ENCODE measurements at places on chromosomes 1 and 21.

DNA sequence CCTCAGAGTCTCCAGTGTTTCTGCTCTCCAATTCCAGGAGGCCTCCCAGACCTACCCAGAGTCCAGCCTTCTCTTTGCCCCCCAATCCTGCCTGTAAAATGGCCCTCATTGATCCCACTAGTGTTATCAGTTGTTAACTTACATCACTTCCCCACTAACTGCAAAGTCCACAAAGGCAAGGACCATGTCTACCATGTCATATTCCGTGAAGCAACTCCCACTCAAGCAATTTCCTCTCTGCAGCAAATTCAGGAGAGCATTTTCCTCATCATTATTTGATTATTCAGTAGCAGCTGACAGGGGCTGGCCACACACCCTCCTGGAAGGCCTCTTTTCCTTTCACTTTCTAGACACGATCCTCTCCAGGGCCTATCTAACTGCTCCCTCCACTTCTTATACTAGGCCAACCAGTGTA is 153.5 kb downstream of the RERE start:
- no peak for DNase-seq

DNA sequence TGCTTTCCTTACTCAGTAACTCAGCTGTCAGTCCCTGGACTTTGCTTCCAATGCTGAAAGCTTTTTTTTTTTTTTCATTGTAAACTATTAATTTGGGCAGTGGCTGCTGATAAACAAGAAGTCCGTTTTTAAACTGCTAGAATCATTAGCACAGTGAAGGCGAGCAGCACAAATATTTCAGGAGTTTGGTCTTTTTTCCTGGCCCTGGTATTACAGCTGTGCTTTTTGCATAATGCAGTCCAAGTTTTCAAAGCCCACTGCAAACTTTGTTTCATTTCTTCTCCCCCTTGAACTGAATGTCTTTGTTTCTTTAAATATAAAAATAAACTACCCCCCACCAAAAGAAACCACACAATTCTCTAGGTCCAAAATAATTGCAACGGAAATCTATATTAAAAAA is 6.6 kb downstream of the GLIS1 start:
- no peak for DNase-seq

- DNase-seq: no peak
Measured at GRCh38 chr1:114075105-114075504, 78.6 kb downstream of the SYT6 start.

- no peak for DNase-seq
Measured at GRCh38 chr21:36354918-36355680, 30.1 kb upstream of the CHAF1B start.

DNA sequence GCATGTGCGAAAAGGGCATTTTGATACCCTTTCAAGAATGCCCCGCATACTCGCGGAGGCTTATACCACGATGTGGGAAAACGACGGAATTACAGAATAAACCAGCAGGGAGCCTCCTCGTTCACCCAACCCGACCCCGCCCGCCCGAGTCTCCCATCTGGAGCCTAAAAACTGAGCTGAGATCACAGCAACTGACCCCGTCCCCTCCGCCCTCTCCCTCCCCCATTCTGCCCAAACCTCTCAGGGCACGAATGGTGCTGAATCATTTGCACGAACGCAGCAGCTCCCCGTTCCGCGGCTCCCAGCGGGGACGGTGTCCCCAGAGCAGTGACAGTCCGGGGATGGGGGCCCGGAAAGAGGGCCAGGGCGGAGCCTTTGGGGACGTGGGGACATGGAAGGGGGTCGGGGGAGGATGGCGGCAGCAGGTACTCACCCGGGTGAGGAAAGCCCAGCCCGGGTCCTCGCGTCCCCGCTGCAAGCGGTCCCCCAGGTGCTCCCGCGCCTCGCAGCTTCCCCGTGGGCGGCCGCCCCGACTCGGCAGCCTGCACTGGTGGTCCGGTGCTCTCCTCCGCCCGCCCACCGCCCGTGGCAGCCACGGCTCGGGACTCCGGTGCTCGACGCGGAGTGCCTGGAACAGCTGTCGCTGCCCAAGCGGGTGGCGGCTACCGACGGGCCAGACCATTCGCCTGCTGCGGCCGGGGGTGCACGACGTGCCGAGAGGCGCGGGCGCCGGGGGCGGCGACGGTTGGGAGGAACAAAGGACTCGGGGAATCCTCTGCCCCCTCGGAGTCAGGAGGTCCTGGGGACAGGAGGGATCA is at the start of gene TTLL7:
TTLL7 (minus strand) TSS at position 635 of the 818 bp plus-strand sequence. CDS start 46,921 bp downstream, outside the sequence.
- DNase-seq: peak; percentile 84

GRCh38 chr1:232036181-232036933 is 409.8 kb downstream of the DISC1 start:
- DNase-seq: no peak

GRCh38 chr1:43365678-43366077 is 2.1 kb downstream of the ELOVL1 start:
- no peak for DNase-seq

- DNase-seq: no peak
Measured at GRCh38 chr1:107649023-107649422, 316.0 kb downstream of the VAV3 start.

DNA sequence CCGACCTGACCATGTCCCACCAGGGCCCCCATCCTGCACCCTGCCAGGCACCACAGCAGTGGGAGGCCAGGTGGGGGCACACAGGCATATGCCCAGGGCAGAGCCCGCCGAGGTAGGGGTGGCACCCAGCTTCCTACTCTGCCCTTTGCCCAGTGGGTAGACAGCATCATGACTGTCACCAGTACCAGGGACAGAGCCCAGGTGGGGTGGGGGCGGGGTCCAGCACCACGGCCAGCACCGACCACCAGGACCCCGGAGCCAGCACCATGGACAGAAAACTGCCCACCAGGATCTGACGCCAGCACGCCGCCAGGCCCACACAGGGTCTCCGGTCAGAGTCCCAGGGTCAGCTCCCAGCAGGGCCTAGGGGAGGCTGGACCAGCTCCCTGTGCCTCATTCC is 3.8 kb downstream of the TAS1R3 start:
- no peak for DNase-seq

DNA sequence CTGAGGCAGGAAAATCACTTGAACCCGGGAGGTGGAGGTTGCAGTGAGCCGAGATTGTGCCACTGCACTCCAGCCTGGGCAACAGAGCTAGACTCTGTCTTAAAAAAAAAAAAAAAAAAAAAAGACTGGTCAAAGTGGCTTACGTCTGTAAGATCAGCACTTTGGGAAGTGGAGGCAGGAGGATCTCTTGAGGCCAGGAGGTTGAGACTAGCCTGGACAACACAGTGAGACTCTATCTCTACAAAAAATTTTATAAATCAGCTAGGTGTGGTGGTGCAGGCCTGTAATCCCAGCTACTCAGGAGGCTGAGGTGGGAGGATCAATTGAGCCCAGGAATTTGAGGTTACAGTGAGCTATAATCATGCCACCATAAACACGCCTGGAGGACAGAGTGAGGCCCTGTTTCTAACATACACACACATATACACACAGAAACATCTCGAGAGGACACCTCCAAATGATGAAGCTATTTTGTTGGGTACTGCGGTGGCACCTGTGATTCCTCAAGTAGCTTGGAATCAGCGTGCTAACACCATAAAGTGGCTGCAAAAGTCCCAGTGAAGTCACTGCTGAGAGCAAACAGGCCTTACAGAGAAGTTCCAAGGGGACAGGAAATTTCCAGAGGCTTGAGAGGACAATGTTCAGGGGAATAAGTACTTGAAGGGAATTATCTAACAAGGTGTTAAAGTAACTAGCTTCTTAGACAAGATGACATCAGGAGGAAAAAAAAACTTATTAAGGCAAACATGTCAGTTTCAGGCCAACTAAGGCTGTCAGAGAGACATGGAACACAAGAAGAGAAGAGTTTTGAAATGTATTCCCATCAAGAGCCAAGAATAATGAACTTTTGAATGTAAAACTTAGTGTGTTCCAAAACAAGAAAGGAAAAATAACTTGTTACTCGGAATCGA is 1.3 kb downstream of the NADK start:
- DNase-seq: peak; percentile 8

GRCh38 chr1:68128157-68128556 is 77.7 kb upstream of the DIRAS3 start:
- DNase-seq: no peak

- DNase-seq: no peak
Measured at GRCh38 chr1:155175927-155176371, 2.3 kb downstream of the TRIM46 start.

GRCh38 chr1:39105061-39105840 is 79.1 kb downstream of the NDUFS5 start:
- DNase-seq: peak; percentile 42

GRCh38 chr1:215119719-215120365 is 37.3 kb downstream of the KCNK2 start:
- DNase-seq: no peak

- no peak for DNase-seq
Measured at GRCh38 chr1:218069180-218069579, 215.9 kb upstream of the RRP15 start.

DNA sequence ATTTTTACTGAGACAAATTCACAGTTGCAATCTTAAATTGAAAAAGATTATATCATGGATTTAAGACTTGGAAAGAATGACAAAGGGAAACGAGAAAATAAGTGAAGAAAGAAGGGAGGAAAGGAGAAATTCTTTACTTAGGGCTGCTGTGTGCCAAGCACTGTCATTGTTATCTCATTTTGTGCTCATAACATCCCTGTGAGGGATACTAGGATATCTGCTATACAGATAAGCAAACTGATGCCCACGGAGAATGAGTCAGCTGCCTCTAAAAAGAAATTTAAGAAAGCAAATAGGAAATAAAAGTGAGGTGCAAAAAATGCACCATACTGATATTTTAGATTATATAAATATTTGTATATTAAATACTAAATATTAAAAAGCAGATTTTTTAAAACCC is 183.6 kb upstream of the NR5A2 start:
- DNase-seq: no peak

- DNase-seq: no peak
Measured at GRCh38 chr1:114540272-114540671, 29.3 kb upstream of the TRIM33 start.

- DNase-seq: no peak
Measured at GRCh38 chr1:109923131-109923945, 12.7 kb downstream of the CSF1 start.

DNA sequence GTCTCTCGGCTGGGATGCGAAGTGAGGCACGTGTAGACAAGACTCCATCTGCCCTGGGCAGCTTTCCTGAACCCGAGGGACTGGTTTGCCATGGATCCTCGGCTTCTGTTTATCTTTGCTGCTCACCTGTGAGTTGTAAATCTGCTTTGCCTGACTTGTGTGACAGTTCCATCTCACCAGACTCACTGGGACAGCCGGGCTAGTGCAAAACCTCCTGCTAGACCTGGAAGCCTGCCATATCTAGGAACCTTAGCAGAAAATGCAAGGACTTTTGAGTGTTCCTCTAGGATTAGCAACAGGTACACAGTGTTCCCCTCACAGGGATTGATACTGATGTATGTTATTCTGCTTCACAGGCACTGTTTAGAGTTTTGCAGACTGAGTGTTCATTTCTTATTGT is 218.6 kb downstream of the URB2 start:
- no peak for DNase-seq

- DNase-seq: no peak
Measured at GRCh38 chr1:248884632-248885295, 21.3 kb upstream of the PGBD2 start.

- no peak for DNase-seq
Measured at GRCh38 chr1:159843459-159843858, 16.8 kb downstream of the SLAMF8 start.

DNA sequence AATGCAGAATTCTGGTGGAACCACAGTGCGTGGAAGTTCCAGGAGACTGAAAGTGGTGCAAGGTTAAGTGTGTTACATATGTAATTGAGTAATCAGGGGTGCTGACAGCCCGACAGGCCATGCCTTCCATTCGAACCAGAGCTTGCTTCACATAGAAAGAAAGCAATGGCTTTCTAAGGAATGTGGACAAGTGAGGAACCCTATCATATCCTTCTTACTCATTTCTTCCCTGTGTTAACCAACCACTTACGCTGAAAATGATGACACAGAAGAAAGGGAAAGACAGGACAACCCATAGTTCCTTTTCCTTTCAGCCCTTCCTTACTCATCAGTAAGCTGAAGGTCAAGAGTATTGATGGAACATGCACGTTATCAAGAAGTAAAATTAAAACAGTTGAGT is 48.1 kb upstream of the KCNA3 start:
- DNase-seq: no peak

- peak; percentile 49 for DNase-seq
Measured at GRCh38 chr1:92975551-92976232, 14.4 kb upstream of the DIPK1A start.

GRCh38 chr1:199098468-199098867 is 459.6 kb downstream of the PTPRC start:
- DNase-seq: no peak

DNA sequence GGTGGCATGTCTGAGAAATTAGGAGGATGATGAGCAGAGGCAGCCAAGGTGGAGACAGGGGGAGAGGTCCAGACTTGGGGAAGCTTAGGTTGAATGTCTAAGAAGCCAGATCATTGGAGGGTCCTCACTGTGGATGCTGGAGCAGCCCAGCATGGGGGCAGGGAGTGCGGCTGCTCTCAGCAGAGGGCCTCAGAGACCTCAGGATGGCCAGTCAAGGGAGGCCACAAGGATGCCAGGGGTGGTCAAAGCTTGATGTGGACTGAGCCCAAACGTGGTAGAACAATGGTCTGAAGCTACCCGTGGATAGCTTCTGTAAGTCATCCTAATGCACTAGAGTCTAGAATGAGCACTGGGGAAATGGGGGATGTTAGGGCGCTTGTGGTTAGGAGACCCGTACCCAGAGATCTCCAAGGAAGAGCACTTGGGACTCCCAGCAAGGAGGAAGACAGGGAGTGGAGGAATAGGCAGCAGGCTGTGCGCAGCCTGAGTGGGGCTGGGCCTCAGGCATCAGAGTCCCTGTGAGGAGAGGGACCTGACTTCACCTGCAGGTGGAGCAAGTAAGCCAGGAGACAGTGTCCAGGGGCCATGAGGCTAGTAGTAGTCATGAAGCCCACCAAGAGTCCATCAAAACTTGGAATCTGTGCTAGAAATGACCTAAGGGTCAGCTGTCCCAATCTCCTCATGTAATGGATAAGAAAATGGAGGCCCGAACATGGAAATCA is 4.3 kb upstream of the S100A9 start:
- no peak for DNase-seq

DNA sequence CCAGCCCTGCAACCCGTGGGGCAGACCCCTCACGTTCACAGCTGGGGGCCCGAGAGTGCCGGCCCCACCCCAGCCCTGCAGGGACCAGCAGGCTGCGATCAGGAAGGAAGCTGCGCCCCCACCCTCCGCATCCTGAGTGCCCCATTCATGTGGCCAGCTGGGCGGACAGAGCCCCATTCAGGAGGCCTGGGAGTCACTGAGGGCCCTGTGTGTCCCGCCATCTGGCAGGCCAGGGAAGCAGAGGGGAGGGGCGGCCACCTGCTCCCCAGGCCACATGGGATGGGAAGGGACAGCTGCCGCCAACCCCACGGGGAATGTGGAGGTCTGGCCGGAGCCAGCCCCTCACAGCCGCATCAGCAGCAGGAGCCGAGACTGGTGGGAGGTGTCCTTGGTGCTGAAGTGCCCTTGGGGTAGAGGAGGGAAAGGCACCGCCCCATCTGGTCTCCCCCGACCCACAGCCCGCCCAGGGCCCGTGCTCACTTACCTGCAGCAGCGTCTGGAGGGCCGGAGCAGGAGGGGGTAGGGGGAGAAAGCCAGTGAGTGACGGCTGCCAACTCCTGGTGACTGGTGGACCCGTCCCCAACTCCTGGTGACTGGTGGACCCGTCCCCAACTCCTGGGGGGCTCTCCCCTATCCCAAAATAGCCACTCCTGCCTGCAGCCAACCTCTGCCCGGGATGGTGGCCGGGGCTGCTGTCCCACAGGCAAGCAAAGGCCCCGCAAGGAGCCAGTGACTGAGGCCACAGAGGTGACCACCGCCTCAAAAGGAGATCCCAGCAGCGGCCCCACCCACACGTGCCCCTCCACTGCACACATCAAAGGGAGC is 8.7 kb downstream of the ACAP3 start:
- no peak for DNase-seq

GRCh38 chr1:16351456-16351993 is 755 bp downstream of the FBXO42 start:
- DNase-seq: no peak

All from KBM-7 (cell line).